ENCODE measurements at places on chromosomes 4 and X.

DNA sequence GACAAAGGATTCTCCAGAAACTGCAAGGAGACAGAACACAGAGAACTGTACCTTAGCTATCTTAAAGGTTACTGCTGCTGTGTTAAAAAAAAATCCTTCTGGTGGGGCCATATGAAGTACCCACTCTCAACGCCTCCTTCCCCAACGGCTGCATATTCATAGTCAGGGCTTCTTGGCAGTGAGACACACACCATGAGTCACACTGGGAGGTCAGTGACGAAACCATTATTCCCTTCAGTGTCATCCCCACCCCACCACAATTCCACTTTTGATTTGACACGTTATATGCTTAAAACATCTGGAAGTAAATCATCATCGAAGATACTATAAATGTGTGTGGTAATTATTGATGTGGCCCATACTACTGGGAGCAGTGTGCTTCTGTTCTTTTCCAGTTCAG, 271.5 kb downstream of the LDB2 start:
- no peak for DNase-seq

DNA sequence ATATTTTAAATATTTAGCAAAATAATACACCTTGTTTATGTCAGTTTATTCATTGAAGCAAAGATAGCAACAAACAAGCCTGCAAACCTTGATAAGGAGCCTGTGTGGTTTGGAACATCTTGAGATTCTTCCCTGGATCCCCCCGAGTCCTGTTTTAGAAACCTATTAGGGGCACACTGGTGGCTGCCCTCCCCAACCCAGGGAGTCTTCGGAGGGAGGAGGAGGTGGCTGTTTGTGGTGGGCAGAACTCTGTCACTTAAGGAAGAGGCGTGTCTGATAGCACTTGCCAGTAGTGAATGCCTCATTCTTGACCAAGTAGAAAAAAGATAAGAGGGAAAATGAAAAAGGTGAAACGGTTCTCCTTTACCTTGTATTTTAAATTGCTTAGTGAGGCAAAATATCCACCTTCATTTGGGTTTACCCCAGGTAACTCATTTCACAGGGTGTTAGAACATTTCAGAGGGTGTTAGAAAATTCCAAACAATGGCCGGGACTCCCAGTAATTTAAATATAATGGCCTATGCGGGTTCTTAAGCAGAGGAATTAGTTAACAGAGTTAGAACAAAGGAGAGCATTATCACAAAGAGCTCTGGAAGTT, 10.4 kb downstream of the KIT start:
- DNase-seq, result no peak

GRCh38 chrX:137563681-137564651, 2.0 kb upstream of the ZIC3 start:
- DNase-seq, result no peak

GRCh38 chrX:1545776-1546408, 8.9 kb upstream of the P2RY8 start:
- no peak for DNase-seq

GRCh38 chrX:18353931-18354368, 538 bp downstream of the SCML2 start:
- DNase-seq, result no peak

DNA sequence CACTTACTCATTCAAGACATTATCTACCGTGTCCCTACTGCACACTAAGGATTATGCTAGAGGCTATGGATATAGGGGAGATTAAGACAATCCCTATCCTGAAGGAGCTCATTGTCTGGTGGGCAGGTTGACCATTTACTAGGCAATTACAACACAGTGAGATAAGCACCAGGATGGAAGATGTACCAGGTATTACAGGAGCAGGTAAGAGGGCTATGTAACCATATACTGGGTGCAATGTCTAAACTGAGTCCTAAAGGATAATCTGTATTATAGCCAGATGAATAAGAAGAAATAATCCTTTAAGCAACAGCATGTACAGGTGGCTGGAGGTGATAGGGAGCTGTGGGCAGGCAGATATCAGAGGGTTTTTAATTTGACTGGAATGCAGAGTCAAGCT, 113.3 kb upstream of the TBC1D9 start:
- no peak for DNase-seq

DNA sequence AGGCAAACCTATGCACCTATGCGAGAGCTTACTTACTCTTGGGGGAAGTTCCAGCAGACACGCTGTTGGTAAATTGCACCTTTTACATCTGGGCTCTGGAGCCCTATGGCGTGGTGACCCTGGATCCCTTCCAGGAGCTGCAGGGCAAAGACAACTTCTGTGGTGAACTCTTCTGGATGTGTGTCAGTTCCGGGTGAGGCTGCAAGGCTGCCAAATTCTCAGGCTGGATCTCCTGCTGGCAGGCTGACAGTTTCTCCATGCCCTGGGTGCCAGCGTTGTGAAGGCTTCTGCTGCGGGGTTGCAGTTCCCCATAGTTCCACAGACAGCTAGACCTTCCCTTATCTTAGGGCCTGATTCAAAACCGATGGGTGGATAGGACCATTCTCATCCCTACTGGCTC, 37.9 kb downstream of the RAP2C start:
- DNase-seq, result no peak

- DNase-seq, result no peak
Measured at GRCh38 chrX:47902161-47902560, 65.5 kb downstream of the ZNF81 start.

DNA sequence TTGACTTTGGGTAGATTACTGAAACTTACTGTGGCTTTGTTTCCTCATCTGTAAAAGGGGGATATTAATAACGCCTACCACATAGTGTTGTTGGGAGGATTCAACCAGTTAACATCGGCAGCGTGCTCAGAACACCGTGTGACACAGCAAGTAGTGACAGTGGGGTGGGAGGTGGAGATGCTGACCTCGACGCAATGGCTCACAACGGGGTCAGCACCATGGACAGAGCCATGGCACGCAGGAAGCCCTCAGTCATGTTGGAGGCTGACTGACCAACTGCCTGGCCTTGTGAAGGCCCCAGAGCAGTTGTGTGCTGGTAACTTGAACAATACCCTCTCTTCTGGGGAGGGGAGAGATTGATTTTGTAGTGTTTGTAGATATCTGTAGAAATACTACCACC, 93.2 kb downstream of the WFS1 start:
- DNase-seq, result no peak

- DNase-seq, result no peak
Measured at GRCh38 chr4:84032372-84032771, 466.7 kb downstream of the NKX6-1 start.

GRCh38 chr4:122901247-122902010, 21.0 kb downstream of the NUDT6 start:
- DNase-seq, result no peak

DNA sequence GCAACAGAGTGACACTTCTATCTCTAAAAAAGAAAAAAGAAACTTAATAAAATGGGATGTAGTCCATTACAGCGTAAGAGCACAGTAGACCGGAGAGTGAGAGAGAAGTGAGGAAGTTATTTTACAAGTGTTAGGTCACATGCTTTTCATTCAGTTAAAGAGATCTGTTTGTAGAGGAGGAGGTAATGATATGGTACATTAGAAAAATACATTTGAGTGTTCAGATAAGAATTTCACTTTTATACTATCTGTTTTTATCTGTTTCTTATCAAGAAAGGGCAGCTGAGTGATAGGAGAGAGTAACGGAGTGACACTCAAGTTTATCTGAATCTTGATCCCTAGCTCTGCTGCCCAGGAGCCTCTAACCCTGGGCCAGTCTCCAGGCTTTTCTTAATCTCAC, 38.9 kb downstream of the FNIP2 start:
- no peak for DNase-seq

DNA sequence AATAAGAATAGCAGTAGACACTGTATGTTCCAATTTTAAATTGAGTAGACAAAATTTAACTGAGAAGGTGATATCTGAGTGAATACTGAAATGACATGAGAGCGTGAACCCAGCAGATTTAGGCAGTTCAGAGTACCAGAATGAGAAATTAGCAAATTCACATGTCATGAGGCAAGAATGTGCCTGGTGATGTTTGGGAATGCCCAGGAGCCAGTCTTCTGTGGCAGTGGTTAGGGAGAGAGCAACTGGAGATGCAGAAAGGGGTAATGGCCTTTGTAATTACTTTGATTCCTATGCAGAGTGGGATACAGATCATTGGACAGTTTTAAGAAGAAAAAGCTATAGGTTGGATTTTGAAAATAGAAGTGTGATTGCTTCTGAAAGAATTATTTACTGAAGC, 621.9 kb downstream of the TECRL start:
- no peak for DNase-seq

- no peak for DNase-seq
Measured at GRCh38 chr4:8725071-8725841, 132.7 kb downstream of the CPZ start.

DNA sequence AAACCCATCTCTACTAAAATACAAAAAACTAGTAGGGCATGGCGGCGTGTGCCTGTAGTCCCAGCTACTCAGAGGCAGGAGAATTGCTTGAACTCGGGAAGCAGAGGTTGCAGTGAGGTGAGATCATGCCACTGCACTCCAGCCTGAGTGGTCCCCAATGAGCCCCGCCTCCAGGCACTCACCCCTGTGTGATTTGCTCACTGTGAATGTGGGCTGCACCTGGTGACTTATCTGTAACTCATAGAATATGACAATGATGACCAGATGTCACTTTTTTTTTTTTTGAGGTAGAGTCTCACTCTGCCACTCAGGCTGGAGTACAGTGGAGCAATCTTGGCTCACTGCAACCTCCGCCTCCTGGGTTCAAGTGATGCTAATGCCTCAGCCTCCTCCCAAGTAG, 49.0 kb upstream of the HOPX start:
- DNase-seq, result no peak

GRCh38 chrX:54134269-54134668, 48.8 kb downstream of the FAM120C start:
- DNase-seq, result no peak

DNA sequence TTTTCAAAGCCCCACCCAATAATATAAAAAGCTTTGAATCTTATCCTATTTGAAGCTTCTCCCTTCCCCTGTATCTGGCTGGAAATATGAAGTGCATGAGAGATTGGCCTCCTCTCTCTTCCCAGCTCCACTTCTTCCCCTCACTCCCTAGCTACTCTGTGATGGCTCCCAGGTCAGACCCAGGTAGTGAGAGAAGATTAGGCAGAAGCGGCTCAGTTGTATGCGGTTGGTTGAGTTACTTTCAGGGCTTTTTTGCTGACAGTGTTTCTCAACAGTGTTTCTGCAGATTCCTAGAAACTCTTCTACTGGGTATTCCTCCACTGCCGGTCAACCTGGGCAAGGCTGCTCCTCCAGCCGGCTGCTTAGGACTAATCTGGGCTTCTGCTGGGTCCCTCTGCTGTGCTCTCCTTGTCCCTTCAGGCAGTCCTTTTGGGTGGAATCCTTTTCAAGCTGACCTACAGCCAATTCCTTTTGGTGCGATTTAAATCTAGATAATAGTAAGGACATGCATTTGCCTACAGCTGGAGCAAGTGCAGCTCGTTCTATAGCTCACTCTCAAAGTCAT, 87.4 kb upstream of the SLC7A11 start:
- no peak for DNase-seq

DNA sequence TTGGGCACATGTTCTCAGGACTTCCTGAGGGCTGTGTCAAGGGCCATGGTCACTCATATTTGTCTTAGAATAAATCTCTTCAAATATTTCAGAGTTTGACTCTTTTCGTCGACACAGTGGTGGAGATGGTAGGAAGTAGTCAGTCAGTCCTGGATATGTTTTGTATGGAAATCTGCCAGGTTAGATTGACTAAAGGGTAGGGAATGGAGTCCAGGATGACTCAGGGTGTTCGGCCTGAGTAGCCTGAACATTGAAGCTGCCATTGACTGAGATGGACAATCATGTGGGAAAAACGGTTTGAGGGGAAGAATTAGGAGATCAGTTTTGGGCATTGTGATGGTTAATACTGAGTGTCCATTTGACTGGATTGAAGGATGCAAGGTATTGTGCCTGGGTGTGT, 177.1 kb upstream of the CENPE start:
- DNase-seq, result no peak

DNA sequence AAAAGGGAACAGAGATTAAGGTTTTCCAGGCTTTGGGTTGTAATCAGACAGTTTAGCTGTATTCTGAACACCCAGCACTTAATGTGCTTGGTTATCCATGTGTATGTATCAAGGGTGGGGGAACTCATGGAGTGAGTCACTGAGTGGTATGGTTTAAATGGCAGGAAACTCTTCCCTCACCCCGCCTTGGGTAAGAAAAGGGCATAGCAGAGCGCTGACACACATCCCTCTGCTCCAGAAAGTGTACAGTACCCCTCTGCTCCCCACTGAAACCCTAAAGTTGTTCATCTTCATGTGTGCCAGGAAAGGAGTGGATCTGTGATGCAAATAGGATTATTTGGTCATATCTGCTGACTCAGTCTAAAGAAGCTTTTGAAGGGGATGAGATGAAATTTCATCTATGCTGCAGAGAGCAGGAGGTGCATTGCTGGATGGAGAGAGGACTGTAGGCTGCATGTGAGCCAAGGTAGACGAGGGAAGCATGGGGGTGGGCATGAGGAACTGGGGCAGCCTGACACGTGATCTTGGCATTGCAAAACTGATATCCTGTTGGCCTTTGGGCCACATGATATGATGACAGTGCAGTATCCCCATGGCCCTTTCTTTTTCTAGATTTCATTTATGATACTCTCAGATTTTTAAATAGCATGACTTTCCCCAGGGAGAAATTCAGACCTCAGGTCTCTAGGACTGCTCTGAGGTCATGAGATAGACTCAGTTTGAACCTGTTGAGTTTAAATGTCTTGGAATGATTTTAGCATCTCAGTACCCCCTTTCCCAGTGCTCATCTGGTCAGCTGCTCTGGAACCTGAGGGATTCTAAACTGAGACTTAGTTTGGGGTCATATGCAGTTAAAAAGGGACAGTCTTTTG, 84.8 kb downstream of the TMEM164 start:
- DNase-seq, result no peak

DNA sequence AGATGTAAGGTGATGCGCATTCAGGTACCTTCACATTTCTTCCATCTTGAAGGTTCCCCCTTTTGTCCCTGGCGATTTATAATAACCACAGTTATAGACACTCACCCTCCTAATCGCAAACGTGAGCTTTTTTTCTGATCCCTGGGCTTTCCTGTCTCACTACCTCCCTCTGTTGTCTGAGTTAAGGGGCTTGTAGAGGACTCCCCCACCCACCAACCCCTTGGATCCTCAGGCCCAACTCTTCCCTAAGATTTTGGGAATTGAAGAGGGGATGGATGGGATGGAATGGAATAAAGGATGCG, 1.4 kb downstream of the CNKSR2 start:
- no peak for DNase-seq

DNA sequence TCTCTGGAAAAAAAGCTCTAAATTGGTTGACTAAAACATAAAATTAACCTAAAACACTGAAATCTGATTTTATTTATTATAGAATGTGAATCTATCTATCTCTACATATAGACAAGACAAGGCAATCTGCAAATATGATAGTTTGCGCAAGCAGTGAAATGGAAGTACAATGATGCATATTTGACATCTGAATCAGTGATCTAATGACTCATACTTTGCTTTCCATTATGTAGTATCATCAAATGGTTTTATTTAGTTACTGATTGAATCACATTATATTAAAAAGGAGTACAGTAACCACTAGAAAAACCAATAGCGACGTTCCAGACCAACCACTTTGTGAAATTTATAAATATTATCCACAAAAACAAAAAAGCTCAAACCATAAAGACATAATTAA, 1969.3 kb downstream of the PCDH7 start:
- DNase-seq, result no peak

- no peak for DNase-seq
Measured at GRCh38 chr4:75101906-75102786, 169.2 kb downstream of the PARM1 start.

- no peak for DNase-seq
Measured at GRCh38 chrX:46256875-46257274, 288.3 kb downstream of the ZNF674 start.

- DNase-seq, result no peak
Measured at GRCh38 chr4:81509191-81509590, 37.5 kb upstream of the RASGEF1B start.

GRCh38 chr4:105963461-105964400, 68.5 kb downstream of the NPNT start:
- DNase-seq, result no peak

Measured in cortex of kidney (tissue), 1 donor.